ENCODE measurements at places on chromosomes 5 and 9.
A peak's percentile ranks its signal among the peaks of the same experiment; 100 is the strongest.

DNA sequence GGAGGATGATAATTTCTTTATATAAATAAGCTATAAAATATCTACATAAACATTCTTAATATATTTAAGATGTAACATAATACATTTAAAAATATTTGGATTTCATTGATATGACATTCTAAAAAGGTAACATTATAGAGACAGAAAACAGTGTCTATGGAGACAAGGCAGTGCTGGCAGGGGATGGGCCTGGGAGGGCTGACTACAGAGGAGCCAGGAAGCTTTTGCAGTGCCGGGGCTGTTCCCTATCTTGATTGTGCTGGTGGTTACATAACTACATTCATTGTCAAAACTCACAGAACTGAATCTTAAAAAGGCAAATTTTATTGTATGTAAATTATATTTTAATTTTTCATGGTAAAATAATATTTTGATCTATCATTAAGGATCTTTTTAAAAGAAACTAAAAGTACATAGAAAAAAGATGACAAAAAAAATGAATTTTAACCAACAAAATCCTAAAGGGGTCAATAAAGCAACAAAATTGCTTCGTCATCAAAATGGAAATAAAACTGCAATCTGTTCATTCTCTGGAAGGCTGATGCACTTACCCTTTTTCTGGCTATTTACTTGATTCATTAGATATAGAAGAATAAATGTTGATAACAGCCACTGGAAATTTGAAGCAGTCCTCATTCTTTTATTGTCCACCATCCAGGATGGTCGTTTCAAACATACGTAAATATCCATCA lies 26.3 kb downstream of the LIFR start:
- no peak for DNase-seq

- DNase-seq, result no peak
Measured at GRCh38 chr9:36154331-36154952, 14.7 kb upstream of the CCIN start.

DNA sequence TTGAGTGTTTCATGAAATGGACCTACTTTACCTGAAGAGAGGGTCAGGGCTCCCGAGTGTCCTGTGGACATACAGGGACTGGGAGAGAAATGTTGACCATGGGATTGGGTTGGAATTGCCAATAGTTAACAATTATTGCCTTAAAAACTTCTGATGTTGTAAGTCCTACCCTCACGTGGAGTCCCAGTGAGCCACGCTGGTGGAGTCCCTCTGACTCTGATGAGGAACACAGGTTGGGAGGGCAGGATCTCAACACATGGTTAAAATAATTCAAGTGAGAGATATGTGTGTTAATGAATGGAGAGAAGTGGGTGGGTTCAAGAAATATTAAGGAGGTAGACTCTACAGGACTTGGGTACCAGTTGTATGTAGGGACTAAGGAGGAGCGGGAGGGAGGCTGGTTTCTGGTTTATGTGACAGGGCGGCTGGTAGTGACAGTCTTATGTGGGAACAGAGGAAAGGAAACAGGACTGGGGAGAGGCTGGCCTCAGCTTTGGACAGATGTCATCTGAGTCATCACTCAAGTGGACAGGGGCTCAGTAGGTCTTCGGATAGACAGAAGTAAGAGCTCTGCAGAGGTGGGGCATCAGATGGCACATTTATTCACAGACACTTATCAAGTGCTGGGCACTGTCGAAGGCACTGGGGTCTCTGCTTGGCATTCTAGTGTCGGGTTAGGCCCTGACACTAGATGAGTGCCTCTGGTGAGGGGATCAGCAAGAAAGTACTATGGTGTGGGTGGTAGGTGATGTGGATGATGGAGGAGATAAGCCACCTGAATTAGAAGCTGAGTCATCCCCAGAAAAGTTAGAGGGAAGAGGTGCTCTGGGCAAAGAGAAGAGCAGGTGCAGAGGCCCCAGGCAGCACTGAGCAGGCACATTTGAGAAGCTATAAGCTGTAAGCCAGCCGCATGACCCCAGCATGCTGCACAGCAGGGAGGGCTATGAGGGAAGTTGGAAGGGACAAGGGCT lies 27.2 kb downstream of the MAML1 start:
- DNase-seq, result peak; percentile 31

GRCh38 chr9:95087659-95088242 lies 229.8 kb downstream of the FANCC start:
- DNase-seq, result no peak

- DNase-seq, result no peak
Measured at GRCh38 chr5:11121885-11122284, 360.9 kb upstream of the DAP start.

DNA sequence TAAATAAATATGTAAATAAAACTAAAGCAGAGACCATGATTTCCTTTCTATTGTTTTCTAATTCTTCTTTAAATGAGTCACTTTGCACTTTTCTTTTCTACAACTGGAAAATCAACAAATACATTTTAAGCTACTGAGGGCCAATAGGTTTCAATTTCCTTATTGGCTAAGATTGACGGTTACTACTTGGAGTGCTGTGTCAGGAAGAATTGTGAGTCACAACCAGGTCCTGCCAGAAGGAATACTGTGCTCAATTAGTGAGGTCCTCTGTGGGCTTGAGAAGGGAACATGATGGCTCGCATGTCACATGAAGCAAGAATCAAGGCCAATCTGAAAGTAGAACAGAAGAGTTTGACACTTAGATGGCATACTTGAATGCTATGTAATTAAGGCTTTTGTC lies 110.8 kb downstream of the HMHB1 start:
- DNase-seq, result no peak
